ENCODE measurements at places on chromosomes 12 and 14.

DNA sequence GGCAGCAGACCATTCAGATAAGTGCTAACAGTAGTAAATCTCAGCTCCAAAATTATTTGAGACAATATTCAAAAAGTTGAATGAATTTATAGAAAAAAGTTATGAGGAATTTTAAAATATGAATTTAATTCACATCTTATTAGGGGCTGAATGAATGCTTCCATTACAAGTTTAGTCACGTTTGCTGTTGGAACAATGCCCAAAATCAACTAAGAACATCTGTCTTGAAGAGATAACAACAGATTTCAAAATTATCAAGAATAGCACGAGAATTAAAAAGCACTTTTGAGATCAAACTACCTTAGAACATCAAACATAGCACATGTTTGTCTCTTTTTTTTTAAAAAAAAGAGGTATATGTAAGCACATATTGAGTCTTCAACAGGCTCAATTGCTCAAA is 115.4 kb upstream of the PPFIA2 start:
- DNase-seq = no peak

DNA sequence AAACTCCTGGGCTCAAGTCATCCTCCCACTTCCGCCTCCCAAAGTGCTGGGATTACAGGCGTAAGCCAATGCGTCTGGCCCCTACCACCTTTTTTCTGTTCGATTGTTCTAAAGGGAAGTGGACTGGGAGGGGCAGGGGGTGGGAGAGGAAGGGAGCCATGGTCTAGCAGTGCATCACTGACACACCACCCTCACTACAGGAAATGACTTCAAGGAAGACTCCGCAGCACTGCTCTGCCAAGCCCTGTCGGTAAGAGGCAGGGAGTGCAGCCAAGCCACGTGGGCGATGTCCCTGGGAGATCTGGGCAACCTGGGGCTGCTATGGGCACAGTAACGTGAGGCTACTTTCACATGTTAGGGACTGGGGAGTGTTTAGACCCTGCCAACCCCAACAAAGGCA is 18.0 kb downstream of the LRRC74A start:
- no peak for DNase-seq

GRCh38 chr14:105978618-105979295 is 452.4 kb downstream of the TMEM121 start:
- no peak for DNase-seq

GRCh38 chr14:93951635-93952540 is 24.5 kb downstream of the ASB2 start:
- DNase-seq = no peak

DNA sequence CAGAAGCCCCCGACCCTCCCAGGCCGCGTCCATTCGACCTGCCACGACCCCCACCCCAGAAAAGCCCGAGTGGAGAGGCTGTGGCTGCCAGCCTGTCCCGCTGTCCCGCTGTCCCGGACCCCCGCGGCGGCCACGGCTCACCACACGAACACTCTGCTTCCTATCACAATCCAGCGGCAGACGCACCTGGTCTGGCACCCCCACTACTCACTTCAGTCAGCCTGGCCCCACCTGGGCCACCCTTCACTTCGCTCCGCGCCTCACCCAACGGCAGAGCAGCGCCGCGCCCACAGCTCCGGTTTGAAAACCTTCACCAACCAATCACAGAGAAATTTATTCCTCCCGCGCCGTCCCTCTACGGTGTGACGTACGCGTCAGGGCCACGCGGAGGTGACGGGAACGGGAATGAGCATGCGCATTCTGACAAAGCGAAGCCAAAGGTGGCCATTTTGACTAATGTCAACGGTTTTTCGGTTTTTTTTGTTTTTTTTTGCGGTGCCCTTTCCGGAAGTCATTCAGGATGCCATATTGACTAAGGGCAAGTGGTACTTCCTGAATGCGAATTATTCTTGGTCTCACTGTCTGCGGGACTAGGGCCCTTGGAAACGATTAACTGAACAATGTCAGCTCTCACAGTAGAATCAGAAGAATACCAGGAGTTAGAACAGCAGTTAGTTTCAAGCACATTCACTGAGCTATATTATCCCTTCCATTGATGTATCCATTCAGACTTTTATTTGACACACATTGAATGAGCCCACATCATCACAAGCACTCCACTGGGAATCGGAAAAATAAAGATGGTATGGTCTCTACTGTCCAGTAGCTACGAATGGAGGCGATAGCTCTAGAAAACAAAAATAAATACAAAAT is at the start of gene RACGAP1:
Gene RACGAP1 (minus strand): TSS at position 308 of the 873 bp plus-strand sequence. CDS start 8,779 bp downstream, outside the sequence.
- DNase-seq = peak; percentile 97

DNA sequence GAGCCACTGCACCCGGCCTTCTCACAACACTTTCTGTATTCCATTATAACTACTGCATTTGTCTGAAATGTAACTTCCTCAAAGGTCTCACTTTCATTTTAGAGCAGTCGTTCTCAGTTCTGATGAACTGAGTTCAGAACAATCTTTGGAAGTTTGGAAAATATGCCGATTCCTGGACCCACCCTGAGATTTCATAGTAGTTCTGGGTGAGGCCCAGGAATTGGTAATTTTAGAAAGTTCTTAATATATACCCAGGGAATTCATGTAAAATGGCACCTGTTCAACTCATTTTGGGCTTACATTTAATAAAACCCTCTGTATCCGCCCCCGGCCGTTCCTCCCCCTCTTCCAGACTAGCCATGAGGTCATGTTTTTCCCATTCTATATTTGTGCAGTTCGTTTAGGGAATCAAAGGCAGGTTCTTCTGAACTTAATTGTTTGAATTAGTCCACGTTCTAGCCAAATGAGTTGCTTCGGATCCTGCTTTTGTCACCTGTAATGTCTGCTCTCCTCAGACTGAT is 5.9 kb downstream of the GSG1 start:
- no peak for DNase-seq

GRCh38 chr12:39341179-39341578 is 101.7 kb downstream of the KIF21A start:
- DNase-seq = no peak

DNA sequence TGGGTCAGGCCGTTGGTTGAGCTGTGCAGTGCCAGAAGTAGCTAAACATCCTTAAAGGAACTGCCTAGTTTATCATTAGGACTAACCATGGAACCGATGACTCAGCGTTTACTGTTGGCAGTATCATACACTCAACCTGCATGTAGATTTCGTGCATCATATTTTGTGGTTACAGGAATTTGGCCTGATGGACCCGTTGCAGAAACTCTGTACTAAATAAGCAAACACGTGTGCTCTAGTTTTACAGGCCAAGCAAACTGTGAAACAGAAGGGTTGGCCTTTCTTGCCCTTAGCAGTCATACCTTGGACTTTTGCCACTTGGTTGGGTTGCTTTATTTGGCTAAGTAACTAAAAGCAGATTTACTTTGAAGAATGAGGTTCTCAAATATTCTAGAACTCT is 35.6 kb downstream of the DGLUCY start:
- DNase-seq = no peak

DNA sequence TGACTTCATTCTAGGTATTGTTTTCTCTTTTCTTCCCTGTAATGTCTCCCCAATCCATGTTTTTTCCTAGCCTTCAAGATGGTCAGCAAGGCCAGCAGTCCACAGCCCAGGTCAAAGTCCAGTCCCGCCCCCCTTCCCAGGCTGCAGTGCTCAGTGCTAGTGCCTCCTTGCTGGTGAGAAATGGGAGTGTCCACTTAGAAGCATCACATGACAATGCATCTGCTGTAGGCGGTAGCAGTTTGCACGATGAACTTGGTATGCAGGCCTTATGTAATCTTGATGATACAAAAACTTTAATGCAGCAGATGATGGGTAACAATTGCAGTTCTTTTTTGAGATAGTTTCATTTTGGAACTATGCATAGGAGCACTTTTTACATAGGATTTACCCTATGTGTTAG is 88.4 kb downstream of the PCNX1 start:
- DNase-seq = no peak

GRCh38 chr12:79233341-79233781 is 368.8 kb downstream of the SYT1 start:
- DNase-seq = no peak

DNA sequence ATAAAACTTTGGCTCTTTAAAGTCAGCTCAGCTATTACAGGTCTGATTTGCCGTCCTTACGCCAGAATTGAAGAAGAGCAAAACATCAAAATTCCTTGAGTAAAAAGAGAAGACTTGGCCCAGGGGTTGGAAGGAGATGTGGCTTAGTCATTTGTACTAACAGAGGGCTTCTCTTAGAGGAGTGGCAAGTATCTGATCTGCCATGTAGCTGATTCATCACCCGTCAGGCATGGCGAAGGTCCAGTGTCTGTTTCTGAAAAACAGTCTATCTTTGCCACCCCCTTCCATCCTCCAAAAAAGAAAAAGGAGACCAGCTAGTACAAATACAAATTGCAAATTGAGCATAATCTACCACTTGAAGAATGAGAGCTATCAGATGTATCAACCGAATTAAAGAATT is 91.9 kb downstream of the RAD52 start:
- no peak for DNase-seq

DNA sequence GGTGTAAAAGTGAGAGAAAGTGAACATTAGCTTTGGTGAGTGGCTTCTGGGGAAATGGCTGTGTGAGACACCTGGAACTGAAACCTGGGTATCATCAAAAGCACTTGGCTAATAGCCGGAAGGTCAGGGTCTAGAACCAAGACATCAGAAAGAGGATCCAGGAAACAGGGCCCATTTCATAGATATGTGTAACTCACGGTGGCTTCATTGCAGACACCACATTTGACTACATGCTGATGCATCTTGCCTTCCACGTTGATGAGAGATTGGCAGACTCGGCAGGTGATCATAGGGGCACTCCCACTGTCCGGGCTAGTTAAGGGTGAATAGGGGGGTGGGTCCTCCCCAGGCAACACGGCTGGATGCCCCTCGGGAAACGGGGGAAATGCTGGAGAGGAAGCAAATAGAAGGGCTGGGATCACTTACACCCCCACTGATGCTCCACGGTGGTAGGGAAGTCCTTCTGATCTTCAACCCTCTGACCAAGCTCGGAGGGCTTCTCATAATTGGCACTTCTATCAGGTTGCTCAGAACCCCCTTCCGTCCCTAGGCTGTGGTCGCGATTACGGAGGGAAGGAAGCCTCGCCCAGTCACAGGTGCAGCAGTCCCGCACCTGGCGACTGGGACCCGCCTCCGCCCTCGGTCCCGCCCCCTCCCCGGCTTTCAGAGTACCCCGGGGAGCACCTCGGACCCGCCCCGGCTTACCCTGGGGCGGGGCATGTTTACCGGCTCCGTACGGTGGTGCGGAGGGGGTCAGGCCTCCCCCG is 593 bp downstream of the PIP4P1 start:
- DNase-seq = peak; percentile 40

DNA sequence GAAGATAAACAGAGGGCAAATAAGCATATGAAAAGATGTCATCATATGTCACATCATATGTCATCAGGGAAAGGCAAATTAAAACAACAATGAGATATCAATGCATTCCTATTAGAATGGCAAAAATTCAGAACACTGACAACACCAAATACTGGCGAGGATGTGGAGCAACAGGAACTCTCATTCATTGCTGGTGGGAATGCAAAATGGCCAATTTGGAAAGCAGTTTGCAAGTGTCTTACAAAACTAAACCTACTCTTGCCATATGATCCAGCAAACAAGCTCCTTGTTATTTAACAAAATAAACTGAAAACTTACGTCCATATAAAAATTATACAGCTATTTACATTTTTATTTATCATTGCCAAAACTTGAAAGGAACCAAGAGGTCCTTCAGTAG is 32.7 kb downstream of the CPM start:
- no peak for DNase-seq

DNA sequence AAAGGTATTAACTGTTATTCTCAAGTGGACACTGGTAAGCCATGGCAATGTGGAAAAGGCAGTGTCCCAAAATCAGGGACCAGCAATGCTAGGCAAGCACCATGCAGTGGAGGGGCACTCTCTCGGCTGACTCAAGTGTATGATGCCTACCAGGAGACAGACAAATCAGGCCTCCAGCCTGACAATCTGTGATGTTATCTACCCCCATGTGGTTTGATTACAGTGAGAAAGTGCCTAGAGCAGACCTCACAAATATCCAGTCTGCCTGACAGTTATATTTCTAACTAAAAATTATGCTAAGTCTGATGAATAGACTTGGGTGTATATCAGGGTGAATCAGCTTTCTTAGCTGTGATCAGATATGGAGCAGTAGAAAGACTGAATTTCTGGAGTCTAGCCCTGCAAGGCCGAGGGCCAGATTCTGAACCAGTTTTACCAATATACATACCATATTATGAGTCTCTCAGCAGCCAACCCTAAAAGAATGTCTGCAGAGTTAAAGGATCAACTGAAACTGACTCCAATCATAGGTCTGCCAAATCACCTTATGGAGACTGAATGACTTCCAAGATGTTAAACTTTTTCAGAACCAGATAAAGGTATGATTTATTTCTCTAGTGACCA is 3.2 kb downstream of the PLBD1 start:
- no peak for DNase-seq

GRCh38 chr14:99829450-99829849 is 36.2 kb downstream of the EML1 start:
- no peak for DNase-seq

GRCh38 chr12:22282283-22282682 is 52.2 kb downstream of the ST8SIA1 start:
- no peak for DNase-seq

- DNase-seq = no peak
Observed at GRCh38 chr12:33795536-33795935, 226.8 kb upstream of the ALG10 start.

DNA sequence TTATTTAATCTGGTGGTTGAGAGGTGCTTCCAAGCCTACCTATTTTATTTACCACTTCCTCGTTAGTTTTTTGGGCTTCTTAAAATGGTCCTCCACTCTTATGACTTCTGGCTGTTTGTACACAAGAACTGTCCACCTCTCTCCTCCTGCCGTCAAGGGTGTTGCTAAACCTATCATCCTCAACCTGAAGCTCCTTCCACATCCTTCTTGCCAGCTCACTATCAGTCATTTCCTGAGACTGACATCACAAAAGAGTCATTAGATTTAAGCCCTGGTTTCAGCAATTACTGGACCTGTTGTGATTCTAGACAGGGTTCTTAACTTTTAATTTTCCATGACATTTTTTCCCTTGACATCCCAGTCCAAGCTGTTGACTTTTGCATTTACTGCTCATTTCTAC is 91.9 kb downstream of the BICD1 start:
- no peak for DNase-seq

DNA sequence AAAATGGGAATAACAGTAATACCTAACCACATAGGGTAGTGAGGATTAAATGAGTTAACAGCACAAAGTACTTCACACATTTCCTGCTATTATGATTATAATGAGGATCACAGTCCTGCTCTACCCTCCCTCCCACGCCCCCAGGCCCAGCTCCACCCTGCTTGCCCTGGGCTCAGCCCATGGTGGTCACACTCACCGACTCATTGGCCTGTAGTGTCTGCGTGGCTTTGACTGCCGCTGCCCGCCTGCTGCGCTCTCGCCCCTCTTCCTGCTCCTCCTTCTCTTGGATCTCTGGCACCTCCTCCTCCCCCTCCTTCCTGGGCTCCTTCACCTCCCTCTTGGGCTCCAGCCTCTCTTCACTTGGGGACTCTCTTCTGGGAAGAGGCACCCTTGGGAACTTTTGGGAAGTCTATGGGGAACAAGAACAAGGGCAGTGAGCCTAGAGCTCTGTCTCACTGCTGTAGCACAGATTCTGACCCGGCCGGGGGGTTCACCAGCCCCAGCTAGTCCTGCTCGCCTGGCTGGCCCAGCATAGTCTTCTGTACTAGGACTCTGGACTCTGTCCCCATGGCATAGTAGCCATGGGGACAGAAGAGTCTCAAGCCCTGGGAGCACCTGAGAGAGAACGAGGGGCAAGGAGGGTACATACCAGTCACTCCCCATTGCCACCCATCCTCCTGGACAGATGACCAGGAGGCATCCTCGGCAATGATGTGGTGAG is 7.1 kb upstream of the PNMA1 start:
- no peak for DNase-seq

- no peak for DNase-seq
Observed at GRCh38 chr14:58280954-58281787, 17.2 kb upstream of the ARID4A start.
